NB4 (cell line): ENCODE measurements at places on chromosomes 2 and 18.

GRCh38 chr18:79724299-79725080 is 44.9 kb downstream of the CTDP1 start:
- no peak for DNase-seq

GRCh38 chr2:114040826-114041225 is 150.9 kb downstream of the ACTR3 start:
- no peak for DNase-seq

- no peak for DNase-seq
Measured at GRCh38 chr2:43906448-43907109, 67.8 kb downstream of the ABCG8 start.

DNA sequence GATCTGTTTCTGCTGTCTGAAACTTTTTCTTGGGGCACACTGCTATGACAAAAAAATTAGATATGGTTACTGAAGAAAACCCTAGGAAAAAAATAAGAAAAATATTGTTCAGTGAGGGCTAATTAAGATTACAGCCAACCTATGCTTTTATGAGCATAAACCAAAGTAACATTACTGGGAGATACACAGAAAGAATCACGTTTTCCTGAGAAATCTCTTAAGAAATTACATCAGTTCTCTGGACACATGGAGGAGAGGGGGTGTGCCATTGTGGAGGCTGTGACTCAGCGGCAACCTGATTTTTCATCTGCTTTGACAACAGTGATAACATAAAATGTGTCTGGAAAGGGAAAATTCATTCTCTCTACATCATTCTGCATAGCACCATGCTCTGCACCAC is 13.4 kb upstream of the NMI start:
- no peak for DNase-seq

GRCh38 chr2:95346231-95346737 is 49.1 kb downstream of the KCNIP3 start:
- peak; percentile 48 for DNase-seq
